ENCODE measurements at places on chromosomes 5 and 9.

GRCh38 chr5:17276445-17276844, 59.0 kb downstream of the BASP1 start:
- DNase-seq, result no peak

- no peak for DNase-seq
Measured at GRCh38 chr9:118457171-118458000, 753.2 kb downstream of the TLR4 start.

DNA sequence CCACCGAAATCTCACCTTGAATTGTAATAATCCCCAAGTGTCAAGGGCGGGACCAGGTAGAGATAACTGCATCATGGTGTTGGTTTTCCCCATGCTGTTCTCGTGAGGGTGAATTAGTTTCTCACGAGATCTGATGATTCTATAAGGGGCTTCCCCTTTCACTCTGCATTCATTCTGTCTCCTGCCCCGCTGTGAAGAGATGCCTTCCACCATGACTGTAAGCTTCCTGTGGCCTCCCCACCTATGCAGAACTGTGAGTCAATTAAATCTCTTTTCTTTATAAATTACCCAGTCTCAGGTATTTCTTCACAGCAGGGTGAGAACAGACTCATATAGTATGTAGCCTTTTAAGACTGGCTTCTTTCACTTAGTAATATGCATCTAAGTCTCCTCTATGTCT, 128.1 kb upstream of the NR5A1 start:
- DNase-seq, result no peak

DNA sequence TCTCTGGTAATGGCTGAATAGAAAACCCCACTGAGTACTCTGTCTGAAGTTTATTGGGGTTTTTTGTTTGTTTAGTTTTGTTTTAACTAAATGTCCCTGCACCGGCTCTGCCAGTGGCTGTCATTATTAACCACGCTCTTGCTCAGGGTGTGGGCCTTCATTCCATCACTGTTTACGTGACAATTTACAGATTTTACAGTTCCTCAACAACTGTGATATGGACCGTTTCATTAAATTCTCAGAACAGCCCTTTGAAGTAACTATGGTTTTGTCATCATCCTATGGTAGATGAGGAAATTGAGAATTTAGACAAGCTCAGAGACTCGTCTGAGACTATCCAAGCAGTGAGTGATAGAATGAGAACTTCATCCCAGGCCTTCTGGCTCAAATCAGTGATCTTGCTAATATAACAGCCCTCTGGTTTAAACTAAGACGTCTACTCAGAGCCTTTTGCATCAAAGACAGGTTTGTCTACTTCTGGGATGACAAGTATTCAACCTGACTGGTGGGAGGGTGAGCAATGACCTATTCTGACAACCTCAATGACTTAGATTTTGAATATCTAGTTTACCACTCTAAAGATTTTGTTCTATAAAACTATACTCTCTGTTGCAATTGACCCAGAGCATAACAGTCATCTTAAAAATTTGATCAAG, 77.3 kb upstream of the MAP3K1 start:
- DNase-seq, result no peak

DNA sequence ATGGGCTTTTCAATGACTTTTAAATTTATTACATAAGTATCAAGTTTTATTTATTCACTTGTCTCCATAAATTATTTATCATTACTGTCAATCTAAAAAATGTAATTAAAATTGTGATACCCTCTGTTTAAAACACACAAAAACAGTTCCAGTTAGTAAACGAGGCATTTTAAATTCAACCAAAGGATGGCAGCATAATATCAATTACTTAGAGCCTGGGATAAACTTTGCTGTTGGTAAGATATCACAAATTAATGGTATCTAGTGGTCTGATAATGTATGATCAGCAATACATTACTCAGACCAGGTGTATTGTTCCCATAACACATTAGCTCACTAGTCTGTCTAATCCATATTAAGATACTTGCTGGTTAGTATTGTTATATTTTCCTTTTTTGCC, 9.6 kb upstream of the IFNE start:
- no peak for DNase-seq

DNA sequence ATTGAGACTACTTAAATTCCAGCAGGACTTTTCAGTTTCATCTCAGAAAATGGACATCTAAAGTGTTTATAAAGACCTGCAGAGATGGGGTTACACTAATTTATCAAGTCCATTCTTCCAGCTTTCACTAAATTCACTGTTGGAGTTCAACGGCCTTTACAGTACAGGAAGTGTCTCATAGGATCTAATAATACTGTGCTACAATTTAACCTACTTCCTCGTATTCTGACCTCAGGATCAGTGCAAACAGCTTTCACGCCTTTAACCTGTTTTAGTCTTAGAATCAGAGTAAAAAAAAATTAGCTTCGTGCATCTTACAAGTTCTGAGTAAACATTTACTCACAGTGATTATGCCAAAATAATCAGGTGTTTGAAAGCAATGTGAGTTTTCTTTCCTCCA, 632.6 kb upstream of the DMAC1 start:
- no peak for DNase-seq

GRCh38 chr5:936149-937144, 43.8 kb downstream of the TRIP13 start:
- DNase-seq, result no peak

- DNase-seq, result no peak
Measured at GRCh38 chr5:163724305-163724704, 218.9 kb downstream of the MAT2B start.

DNA sequence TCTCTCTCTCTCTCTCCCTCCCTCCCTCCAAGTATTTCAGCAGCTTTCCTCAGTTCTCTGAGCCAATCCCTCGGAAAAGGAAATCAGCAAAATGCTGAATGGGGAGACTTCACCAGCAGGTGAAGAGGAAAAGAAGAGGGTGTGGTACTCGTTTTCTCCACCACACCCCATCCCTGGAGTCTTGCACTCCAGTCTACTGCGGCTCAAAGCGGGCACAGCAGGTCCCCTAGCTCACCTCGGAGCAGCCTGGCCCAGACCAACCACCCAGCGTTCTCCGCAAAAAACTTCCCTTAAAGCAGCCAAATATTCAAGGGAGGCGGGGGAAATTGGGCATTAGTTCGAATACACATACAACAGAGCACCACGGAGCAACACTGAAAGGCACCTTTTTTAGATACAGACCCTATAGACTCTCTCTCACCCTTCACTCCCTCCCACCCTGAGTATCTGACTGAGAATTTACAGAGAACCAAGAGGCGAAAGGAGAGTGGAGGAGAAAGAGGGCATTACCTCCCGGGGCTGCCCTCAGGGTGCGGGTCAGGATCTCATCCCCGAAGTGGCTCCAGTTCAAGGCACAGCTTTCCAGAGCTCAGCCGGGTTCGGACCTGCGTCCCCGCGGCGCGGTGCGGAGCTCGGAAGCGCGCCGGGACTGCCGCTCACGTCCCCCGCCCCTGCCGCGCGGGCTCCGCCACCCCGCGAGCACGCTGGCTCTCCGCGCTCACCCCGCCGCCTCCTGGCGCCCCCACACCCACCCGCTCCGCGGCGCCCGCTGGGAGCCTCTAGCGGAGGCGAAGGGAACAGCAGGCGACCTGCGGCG, 1638.5 kb upstream of the C9orf72 start:
- DNase-seq, result peak; percentile 8

- DNase-seq, result no peak
Measured at GRCh38 chr9:122302237-122303093, 37.8 kb downstream of the MRRF start.

- DNase-seq, result no peak
Measured at GRCh38 chr5:141488591-141489561, at the start of gene PCDHGC5. TSS of gene PCDHGC5 (plus strand) at chr5:141489081. CDS start at chr5:141489241, 160 bp downstream.

GRCh38 chr9:94664801-94665200, 25.5 kb upstream of the FBP1 start:
- no peak for DNase-seq

GRCh38 chr9:374736-375135, 160.1 kb downstream of the DOCK8 start:
- no peak for DNase-seq

DNA sequence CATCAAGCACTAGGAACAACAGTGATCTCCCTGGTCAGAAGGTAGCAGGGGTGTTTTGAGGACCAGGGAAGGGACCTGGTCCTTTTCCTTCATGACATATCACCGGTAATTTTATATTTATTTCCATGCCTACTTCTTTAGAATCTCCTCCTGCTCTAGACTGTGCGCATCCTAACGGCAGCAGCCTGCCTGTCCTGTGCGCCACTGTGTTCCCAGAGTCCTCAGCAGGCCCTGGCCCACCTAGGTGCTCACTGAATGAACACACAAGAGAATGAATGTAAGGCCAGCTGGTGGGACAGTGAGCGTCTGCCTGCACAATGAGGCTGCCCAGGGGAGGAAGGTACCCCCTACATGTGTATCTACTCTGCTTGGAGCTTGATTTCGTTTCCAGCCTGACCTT, 51.5 kb downstream of the C5orf15 start:
- DNase-seq, result no peak

GRCh38 chr5:150595466-150596031, 44.9 kb upstream of the SYNPO start:
- no peak for DNase-seq

GRCh38 chr5:64487283-64487682, 18.5 kb upstream of the RGS7BP start:
- DNase-seq, result no peak

DNA sequence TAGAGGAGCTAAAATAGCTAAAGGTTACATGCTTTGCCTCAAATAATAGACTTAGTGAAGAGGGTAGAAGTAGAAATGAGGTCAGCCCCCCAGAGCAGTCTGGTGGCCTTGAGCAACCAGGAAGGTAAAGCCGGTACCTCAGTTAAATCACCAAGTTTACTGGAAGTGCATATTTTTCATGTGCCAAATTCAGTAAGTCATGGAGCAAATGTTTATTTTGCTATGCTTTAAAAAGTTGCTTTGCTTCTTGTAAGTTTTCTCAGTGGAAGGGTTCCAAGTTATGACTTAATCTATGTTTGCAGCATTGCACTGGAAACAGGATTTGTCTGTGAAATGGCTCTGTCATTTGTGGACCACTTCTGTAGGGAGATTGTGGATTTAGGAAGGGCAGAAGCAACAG, 256.7 kb downstream of the ARRDC3 start:
- DNase-seq, result no peak

GRCh38 chr5:68375540-68375939, 160.0 kb downstream of the PIK3R1 start:
- no peak for DNase-seq

GRCh38 chr9:87435189-87435880, 62.3 kb upstream of the DAPK1 start:
- no peak for DNase-seq

- no peak for DNase-seq
Measured at GRCh38 chr5:95810305-95811125, 12.0 kb downstream of the GLRX start.

DNA sequence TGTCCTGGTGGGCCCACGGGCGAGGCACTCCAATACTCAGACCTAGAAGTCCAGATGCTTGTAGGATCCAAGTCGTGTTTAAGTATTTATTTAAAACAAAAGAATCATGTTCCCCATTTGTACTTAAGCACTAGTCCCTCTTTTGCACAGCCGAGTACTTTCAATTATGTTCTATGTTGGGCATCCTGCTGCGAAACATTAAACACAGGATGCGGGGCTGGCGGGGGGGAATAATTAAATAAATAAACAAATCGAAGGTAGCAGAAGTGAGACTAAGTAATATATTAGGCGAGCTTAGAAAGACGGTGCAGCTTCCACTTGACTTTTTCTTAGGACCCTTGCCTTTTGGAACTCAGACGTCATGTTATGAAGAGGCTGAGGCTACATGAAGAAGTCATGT, 1129.2 kb upstream of the ACO1 start:
- no peak for DNase-seq

DNA sequence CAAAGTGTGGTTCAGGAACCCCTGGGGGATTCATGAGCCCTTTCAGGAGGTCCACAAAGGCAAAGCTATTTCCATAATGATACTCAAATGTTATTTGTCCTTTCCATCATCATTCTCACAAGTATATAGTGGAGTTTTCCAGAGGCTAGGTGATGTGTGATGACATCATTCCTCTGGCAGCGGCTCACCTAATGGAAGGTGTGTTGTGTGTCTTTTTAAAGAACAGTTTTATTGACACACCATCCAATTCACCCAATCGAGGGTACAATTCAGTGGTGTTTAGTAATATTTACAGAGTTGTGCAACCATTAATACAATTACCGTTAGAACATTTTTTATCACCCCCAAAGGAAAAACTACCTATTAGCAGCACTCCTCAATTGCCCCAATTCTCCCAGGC, 9.7 kb downstream of the NANS start:
- DNase-seq, result no peak

GRCh38 chr5:142063376-142063775, 45.2 kb upstream of the NDFIP1 start:
- no peak for DNase-seq

- no peak for DNase-seq
Measured at GRCh38 chr5:111463311-111463710, 49.0 kb downstream of the STARD4 start.

GRCh38 chr9:98024702-98025101, 31.8 kb upstream of the NANS start:
- no peak for DNase-seq

DNA sequence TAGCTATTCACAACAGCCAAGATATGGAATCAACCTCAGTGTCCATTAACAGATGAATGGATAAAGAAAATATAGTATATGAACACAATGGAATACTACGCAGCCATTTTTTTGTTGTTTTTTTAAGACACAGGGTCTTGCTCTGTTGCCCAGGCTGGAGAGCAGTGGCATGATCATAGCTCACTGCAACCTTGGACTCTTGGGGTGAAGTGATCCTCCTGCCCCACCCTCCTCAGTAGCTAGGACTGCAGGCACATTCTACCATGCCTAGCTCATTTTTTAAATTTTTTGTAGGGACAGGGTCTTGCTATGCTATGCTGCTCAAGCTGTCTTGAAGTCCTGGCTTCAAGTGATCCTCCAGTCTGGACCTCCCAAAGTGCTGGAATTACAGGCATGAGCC, 38.5 kb downstream of the CERT1 start:
- no peak for DNase-seq

- no peak for DNase-seq
Measured at GRCh38 chr5:139228201-139228803, 30.1 kb upstream of the SIL1 start.

GRCh38 chr5:1199649-1200494, 1.5 kb upstream of the SLC6A19 start:
- no peak for DNase-seq

GRCh38 chr5:42842921-42843641, 31.4 kb upstream of the SELENOP start:
- no peak for DNase-seq

DNA sequence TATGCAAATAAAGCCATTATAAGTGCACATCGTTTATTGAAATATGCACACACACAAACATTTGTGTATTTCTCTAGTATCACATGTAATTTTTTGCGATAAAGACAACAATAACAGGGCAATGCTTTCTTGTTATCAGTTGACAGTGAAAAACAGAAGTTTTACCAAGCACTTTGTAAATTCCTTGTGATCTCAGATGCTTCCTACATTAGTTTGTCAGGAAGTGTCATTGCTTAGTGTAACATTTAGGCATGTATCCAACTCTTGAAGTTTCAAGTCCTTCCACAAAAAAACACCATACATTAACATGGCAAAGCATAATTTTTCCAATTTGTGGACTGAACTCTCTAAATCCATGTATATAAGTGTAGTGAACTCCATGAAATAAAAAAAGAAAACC, 46.4 kb downstream of the MOCS2 start:
- no peak for DNase-seq

- no peak for DNase-seq
Measured at GRCh38 chr5:156893517-156893916, 43.4 kb downstream of the PPP1R2B start.

- DNase-seq, result no peak
Measured at GRCh38 chr9:75788006-75788634, 102.4 kb upstream of the PCSK5 start.
